Neural crest cell (in vitro differentiated cells): ENCODE measurements at places on chromosomes 5 and 9. TPM values are rescaled to one million over a fixed set of nuclear protein-coding genes. Genes with fewer than 3 reads are reported as not detected.

Gene LTC4S
- 2.4 and 3.3 TPM in 2 replicates for total RNA-seq

Gene RXRA
- 40.0 and 41.2 TPM in 2 replicates for total RNA-seq

Gene LHX6
- 0.07 TPM in 1 of 2 replicates, not detected in the other for total RNA-seq

- no peak for DNase-seq
Observed at GRCh38 chr5:102589661-102590060, 90.9 kb upstream of the SLCO6A1 start.

GRCh38 chr5:14310901-14311300 lies 167.8 kb downstream of the TRIO start:
- no peak for DNase-seq

GRCh38 chr5:33837301-33837700 lies 54.5 kb downstream of the ADAMTS12 start:
- no peak for DNase-seq

GRCh38 chr5:65866837-65867521 lies 59.4 kb upstream of the ERBIN start:
- DNase-seq, result no peak

Gene LCN1
- not detected in 2 replicates for total RNA-seq

- DNase-seq, result no peak
Observed at GRCh38 chr5:82586661-82587310, 308.6 kb upstream of the RPS23 start.

Gene RC3H2
- total RNA-seq, result 53.5 and 54.1 TPM in 2 replicates

- DNase-seq, result no peak
Observed at GRCh38 chr9:129338724-129339430, 160.8 kb upstream of the IER5L start.

Gene SLC34A3
- total RNA-seq, result not detected in 2 replicates

Gene FYB1
- not detected in 2 replicates for total RNA-seq

- DNase-seq, result no peak
Observed at GRCh38 chr9:130368631-130369103, 76.1 kb upstream of the ASS1 start.

DNA sequence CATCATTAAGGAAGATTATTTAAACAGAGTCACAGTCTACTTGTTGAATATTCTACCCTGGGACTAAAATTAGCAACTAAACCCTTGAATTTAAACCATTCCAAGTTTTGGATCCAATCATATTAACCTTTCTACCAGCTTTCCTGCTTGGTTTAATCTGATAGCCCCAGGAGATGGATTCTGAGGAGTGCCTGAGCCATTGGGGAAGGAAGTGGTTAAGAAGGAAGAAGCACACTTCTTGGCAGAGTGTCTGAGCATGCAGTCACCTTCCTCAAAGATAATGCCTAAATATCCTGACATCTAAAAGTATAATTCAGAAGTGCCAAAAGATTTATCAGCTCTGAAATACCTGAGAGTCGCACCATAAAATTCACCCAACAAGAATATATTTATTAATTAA lies 74.1 kb upstream of the SNCAIP start:
- no peak for DNase-seq

- DNase-seq, result no peak
Observed at GRCh38 chr5:109829331-109829730, 139.6 kb downstream of the MAN2A1 start.

Gene ZNF608
- total RNA-seq, result 106 and 107 TPM in 2 replicates

- DNase-seq, result no peak
Observed at GRCh38 chr5:89269721-89270120, 386.7 kb upstream of the MEF2C start.

GRCh38 chr5:168317521-168318147 lies 26.2 kb downstream of the WWC1 start:
- no peak for DNase-seq

Gene CDH9
- 0.14 TPM in 1 of 2 replicates, not detected in the other for total RNA-seq

GRCh38 chr5:6193310-6193709 lies 185.0 kb downstream of the MED10 start:
- no peak for DNase-seq

DNA sequence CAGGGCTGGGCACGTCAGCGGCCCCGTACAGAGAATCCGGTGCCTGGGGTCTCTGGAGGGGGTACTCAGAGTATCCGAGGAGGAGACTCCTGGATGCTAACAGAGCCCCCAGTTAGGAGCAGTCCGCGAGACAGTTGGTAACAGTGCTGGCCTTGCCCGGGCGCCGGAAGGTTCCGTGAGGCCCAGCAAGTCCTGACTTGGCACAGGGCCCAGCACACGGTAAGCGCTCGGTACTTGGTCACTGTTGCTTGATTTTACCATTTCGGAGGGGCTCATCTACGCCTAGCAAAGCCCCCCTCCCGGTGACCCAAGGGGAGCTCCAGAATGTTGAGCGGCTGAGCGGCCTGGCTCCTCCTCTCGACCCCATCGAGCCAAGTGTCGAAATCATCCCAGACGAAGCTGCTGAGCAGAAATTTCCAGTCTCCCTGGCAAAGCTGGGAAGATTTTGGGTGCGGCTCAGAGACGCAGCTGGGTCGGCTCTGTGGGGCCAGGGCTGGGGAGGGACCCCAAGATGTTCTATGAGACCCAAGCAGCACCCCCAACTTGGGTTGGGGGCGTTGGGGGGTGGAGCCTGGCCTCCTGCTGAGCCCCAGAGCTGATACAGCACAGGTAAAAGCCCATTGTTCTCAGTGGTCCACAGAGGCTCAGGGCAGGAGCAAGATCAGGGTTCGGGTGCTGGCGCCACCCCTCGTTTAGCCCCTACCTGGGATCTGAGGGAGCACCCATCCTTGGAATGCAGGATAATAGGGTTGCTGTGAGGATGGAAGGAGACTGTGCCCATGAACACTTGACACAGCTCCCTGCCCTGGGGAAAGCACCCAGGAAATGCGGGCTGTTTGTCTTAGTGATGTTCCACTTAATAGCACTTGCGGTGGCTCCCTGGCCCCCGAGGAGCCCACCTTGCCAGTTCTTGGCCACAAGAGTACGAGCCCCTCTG lies 137.2 kb downstream of the C9orf50 start:
- DNase-seq, result no peak

DNA sequence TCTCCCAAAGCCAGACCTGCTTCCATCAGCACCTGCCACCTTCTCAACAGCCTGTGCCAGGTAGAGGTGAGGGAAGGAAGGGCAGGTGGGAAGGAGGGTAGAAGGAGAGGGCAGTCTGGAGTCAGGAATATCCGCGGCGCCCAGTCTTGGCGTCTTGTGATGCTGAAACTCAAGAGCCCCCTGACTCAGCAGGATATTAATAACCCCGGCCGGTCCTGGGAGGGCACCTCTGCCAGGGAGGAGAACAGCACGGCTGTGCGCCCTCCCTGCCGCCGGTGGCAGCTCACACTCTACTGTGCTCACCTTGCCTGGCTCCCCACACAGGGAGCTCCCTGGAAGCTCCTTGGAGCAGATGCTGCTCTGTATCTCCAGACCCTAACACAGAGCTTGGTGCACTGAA lies 11.6 kb upstream of the NTNG2 start:
- DNase-seq, result no peak

Gene C5orf34
- 11.0 and 11.4 TPM in 2 replicates for total RNA-seq

- DNase-seq, result no peak
Observed at GRCh38 chr9:98778711-98779530, 17.4 kb downstream of the ANKS6 start.

- DNase-seq, result no peak
Observed at GRCh38 chr9:131781069-131781468, 41.2 kb upstream of the RAPGEF1 start.

GRCh38 chr5:131377785-131378325 lies 114.0 kb downstream of the CDC42SE2 start:
- DNase-seq, result no peak

DNA sequence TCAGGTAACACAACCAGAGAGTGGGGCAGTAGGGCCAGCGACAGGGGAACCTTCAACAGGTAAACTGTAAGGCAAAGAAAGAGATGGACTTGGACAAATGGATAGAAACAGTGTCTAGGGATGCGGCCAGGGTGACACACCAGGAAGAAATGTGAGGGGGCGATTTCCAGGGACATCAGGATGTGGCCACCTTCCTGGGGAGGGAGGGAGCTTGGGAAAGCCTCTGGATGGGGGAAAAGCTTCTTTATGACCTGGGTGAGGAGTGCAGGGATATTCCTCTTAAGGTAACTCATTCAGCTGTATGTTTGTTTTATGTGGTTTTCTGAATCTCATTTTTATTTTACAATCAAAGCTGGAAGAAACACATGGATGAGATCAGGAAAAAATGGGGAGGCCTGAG lies 11.9 kb upstream of the NXNL2 start:
- DNase-seq, result no peak

GRCh38 chr5:181207214-181207959 lies 2.4 kb upstream of the TRIM7 start:
- peak; percentile 77 for DNase-seq
